Epithelial cell of prostate (primary cell): ENCODE measurements at places on chromosomes 3 and 15.

DNA sequence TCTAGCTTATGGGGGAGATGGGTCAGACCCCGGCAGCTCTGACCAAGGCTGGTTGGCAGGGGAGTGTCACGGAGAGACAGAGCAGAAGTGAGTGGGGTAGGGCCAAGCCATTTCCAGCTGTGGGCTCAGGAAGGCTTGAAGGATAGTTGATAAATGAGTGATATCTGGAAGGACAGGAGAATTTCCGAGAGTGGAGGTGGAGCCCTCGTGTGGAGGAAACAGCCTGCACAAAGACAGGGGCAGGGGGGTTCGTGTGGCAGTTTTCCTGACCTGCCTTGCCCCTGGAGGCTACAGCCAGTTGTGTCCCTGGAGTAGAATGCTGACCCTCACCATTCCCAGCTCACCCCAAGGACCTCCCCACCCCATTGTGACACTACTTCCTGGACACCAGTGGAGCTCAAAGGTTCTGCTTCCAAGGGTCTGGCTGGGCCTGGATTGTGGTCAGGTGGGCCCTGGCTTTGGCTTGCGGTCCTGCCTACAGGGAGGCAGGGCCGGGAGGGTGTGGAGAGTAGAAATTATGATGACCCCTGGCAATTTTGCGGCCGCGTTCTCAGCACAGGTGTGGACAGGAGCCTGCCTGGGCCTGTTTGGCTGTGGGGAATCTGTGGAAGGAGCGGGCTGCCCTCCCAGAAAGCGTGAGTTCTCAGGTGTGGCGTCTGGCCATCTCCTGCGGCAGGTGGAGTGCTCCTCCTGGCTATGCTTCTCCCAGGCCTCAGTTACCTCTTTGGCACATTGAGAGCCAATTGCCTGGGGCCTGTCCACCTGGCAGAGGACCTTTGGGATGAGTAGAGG lies at the start of gene SLC22A14:
SLC22A14 (plus strand) TSS at position 400 of the 792 bp plus-strand sequence. CDS start 23,733 bp downstream, outside the sequence.
- DNase-seq: no peak

DNA sequence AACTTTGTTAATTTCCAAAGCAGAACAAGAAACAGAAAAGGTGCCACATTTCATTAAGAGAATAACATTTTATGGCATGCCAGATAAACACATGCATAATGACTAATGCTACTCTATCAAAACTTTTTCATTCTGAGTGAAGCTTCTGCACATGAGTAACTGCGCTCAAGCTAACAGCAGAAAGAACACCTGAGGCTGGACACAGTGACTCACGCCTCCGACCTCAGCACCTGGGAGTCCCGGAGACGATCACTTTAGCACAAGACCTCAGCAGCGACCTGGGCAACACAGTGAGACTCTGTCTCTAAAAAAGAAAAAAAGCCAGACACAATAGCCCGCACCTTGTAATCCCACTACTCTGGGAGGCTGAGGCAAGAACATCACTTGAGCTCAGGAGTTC lies 70.6 kb downstream of the ACAP2 start:
- DNase-seq: peak; percentile 45

- DNase-seq: no peak
These were observed 604 bp downstream of the CCPG1 start for GRCh38 chr15:55407498-55408011.

DNA sequence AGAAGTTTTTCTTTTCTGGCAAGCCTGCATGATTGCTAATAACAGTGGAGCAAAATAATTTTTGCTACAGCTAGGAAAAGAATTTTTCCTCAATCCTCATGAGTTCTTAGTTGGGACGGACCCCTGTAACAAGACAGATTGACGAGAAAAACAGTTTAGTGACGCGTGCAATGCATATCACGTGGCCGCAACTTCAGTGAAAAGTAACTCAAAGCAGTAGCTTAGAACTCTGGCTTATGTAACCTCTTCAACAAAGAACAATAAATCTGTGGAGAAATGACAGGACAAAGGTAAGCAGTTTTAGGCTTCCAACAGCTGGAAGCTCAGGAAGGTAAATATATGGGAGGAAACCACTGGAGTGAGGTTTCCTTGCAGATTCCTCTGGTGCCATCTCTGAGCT lies 19.7 kb downstream of the FAM107A start:
- DNase-seq: no peak

DNA sequence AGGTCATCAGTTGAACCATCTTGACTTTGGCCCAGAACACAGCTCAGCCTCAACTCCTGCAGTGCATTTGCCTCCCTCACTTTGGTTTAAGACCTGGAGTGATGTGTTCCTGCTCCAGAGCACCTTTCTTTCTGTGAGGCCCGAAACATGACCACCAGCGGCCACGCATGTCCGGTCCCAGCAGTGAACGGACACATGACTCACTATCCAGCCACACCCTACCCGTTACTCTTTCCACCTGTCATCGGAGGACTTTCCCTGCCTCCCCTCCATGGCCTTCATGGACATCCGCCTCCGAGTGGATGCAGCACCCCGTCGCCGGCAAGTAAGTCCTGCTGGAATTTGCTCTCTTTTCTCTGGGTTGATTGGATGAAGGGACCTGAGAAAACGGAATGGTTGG lies 253.8 kb upstream of the RARB start:
- DNase-seq: no peak

DNA sequence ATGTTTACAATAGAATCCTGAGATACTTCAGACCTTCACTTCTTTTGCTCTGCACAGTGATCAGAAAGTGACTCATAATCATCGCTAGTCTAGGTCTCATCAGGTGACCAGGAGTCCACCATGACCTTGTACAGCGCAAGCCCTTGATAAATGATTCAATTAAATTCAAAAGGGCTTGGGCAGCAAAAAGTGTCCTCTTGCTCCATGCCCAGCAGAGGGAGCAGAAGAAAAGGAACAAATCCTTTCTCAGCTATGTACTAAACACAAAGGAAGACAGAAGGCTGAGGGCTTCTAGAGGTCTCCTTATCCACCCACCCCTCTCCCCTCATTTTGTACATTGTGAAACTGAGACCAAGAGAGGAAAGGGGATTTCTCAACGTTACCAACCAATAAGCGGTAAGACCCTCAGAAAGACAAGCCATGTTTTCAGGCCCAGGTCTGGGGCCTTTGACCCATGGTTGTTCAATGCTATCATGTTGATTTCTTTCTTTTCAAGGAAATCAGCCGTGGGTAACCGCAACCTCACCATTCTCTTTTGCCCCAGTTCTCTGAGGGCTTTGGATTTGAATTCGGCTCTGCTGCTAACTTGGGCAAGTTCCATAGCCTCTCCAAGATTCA lies 74.8 kb downstream of the AQP9 start:
- no peak for DNase-seq

DNA sequence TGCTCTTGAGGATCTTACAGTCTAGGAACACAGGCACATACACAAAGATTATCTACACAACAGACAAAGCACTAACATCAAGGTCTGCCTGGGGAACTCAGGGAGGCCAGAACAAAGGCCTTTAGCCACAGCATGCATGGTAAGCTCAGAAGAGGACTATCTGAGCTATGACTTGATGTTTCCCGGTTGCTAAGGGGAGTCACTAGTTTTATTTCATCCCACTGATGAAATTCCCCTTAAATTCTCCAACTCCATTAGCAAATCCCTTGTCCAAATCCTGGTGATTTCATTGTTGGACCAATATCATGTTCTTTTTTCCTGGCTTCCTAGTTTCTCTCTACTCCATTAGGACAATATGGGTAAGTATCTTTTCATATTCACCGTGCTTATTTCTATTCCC lies 23.3 kb downstream of the FBN1 start:
- no peak for DNase-seq

DNA sequence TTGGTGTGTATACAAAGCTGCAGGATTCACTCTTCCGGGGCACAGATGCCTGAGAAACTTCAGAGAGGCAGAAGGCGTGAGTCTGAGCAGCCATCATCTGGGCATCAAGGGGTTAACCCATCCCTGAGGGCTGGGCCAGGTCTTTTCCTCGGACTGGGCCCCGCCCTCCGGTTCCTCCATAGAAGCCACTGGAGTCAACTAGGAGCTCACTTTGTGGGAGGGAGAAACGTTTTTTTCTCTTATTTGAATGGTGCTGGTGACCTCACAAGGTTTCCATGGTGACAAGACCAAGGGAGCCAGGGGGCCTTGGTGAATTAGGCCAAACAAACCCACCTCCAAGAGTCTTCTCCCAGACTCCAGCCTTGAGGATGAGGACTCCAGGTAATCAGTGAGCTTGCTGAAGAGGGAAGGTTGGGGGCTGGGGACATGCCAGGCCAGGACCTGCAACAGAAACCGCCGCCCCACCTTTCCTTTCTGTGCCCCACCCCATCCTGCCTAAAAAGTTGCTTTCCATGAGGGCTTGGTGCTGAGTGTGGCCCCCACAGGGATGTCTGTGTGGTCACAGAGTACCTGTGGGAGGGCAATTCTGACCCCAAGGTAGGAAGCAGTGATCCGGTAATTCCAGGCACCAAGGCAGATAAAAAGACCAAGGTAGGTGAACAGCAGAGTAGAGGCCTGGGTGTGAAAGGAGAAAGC lies 14.8 kb upstream of the INSYN1 start:
- DNase-seq: no peak

DNA sequence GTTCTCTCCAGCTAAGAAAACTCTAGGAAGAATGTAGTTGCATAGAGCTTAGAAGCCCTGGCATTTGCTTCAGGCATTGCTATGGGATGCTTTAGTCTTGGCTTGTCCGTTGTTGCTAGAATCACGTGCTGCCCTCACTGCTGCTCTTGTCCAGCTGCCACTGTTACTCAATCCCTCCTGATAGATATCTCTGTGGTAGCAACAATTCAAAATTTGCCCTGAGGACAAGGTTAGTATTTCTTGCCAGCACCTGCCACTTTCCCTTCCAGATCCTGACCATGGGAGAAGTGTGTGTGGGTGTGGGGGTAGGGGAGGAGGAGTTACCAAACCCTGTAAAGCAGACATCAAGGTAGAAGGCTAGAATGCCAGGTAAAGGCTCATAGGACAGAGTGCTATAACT lies 113.8 kb downstream of the PPM1L start:
- peak; percentile 33 for DNase-seq

DNA sequence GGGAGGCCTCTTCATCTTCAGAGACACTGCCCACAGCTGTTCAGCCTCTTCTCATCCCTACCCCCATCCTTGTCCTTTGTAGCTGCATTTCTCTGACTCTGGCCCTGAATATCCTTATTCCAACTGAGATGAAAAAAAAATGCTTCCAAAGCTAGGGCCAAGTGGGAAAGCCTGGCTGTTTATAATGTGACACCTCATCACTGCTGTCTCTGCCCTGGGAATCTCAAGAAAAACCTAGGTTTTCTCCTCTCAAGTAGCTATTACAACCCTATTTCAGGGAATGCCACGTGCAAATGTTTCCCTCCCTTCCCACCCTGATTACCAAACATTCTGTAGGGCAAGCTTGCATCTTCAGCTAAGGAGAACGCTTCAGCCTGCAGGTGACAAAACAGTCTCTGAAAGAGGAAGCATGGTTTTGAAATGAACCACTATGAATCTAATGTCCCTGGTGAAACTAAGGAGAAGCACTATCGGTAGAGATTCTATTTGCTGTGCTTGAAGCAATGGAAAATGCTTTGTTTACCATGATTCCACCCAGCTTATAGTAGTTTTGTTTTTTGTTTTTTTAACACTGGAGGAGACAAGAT lies 65.4 kb downstream of the USF3 start:
- DNase-seq: no peak

DNA sequence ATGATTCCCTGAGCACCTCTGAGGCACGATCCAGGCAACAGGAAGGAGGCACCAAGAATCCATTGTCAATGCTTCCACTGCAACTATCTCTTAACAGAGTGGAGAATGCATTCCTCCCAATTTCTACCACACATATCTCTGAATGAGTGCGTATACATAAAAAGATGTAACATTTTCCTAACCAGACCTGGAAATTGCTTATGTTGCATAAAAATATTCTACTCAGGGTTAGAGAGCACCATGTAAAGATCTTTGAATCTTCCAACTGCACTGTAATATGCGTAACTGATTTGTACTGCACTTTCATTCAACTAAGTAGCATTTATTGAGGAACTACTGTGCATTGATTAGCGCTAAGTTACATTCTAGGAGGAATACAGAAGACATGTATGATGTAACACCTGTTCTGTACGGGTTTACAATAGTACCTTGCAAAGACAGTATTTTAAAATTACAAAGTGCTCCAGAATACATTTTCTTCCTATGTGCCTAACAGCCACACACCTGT lies 237.8 kb downstream of the EBLN2 start:
- DNase-seq: no peak

GRCh38 chr3:52866427-52866826 lies 30.9 kb downstream of the STIMATE start:
- no peak for DNase-seq

DNA sequence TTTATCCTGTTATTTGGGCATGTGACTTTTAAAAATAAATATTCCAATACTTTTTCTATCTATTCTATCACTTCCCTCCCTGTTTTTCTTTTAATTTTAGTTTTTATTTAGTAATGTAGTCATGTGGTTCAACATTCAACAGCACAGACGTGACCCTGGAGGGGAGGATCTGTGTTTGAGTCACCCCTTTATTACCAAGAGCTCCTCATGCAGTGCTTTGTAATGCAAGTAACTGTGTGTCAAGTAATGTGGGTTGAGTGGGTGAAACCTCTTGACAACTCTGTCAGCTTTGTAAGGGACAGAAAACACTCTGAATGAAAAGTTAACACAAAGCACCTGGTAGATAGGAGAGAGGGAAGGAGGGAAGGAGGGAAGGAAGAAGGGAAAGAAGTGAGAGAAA lies 89.7 kb upstream of the FGF12 start:
- DNase-seq: peak; percentile 55

DNA sequence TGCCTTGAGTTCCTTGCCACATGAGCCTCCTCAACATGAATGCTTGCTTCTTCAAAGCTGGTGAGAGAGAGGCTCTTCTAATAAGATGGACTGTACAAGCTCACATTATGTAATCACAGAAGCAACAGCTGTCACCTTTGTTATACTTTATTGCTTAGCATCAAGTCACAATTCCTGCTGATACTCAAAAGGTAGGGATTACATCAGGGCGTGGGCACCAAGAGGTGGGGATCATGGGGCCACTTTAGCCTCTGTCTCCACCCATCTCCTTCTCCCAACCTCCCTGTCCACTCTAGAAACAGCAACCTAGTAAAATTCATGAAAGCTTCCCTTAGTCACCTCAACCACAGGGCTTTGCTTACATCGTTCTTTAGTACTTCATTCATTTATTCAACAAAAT lies 95.9 kb downstream of the FAM43A start:
- DNase-seq: no peak

GRCh38 chr3:82001276-82001923 lies 240.0 kb upstream of the GBE1 start:
- no peak for DNase-seq

DNA sequence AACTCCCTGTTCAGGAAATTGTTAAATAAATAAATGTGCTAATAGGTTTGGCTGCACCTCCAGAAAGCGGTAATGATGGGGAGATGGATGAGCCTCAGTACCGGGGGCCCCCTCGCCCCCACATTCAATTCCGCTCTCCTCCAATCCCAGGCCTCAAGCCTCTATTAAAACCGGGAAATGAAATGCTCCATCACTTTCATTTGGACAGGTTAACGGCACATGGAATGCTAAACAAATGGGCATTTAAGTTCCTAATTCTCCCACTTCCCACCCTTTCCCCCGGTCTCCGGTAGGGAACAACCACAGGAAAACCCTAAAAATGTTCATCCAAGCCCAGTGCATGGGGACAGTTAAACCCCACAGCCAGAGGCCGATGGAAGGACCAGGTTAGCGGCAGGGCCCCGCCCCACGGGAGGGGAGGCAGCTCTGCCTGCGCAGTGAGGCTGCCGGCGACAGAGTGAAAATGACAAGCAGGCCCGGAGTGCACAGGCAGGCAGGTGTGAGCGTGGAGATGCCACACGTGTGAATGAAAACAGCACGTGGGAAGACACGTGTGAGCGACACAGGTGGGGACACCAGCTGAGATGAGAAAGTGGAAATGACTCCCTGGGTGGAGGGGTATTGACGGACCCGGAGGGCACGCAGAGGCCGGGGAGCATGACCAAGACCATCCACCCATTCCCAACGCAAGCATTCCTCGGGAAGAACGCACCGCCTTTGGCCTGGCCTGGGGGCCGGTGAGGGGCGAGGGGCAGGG lies 28.1 kb downstream of the RNU5B-1 start:
- DNase-seq: no peak
